Myometrial cell (primary cell): ENCODE measurements at places on chromosomes 2 and 18. TPM values are rescaled to one million over a fixed set of nuclear protein-coding genes. Genes with fewer than 3 reads are reported as not detected.

The IL36A gene
- total RNA-seq: not detected in 2 replicates

The STPG4 gene
- 1.2 TPM in 1 of 2 replicates, not detected in the other for total RNA-seq

The IL36B gene
- total RNA-seq: not detected in 2 replicates

The MRPL53 gene
- total RNA-seq: 39.5 and 60.5 TPM in 2 replicates

The ZDBF2 gene
- total RNA-seq: 4.4 and 4.9 TPM in 2 replicates

The CROCC2 gene
- 0.35 TPM in 1 of 2 replicates, not detected in the other for total RNA-seq

The SPR gene
- total RNA-seq: 19.3 and 25.5 TPM in 2 replicates
